ENCODE measurements at places on chromosomes 16 and 17.

GRCh38 chr16:65621640-65622039 lies 499.8 kb upstream of the CDH11 start:
- no peak for DNase-seq

- DNase-seq = no peak
Observed at GRCh38 chr17:40097931-40098845, 2.2 kb downstream of the NR1D1 start.

DNA sequence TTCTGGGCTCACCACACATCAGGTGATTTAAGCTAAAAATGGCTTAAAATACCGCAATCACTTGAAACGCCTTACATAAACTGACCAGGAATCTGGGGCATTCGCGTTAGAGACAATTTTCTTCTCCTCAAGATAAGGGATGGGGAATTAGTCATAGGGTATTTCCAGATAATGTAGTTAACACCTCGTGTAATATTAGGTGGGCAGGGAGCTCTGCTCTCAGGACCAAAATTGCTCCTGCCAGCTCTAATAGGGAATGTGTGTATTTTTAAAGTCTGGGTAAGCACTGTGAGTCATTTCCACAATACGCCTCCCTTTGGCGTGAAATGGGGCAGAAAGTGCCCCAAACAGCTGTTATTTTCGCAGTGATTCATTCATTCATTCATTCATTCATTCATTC lies 408.6 kb downstream of the MAF start:
- DNase-seq = no peak

DNA sequence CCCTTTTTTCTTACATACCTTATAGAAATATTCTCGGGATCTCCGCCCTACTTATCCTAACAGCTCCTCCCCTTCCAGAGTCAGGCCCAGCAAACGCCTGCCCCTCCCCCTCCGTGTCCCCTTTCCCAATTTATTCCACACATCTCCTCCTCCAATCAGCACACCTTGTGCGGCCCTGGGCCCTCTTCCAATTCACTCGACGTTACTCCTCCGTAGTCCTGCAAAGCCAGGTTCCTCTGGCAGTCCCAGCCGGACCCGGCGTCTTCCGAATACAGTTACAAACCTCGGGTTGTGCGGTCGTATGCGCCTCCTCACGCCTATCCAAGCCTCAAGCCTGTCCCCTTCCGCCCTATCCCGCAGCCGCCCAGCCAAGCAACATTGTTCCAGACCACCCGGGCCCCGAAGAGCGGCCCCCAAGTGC lies 677 bp downstream of the CBX1 start:
- DNase-seq = no peak

- DNase-seq = no peak
Observed at GRCh38 chr17:13584701-13585080, 17.0 kb downstream of the HS3ST3A1 start.

GRCh38 chr17:79417476-79417988 lies 193.3 kb downstream of the RBFOX3 start:
- no peak for DNase-seq

GRCh38 chr17:48622857-48623256 lies 3.3 kb downstream of the HOXB9 start:
- no peak for DNase-seq

GRCh38 chr17:12739500-12739899 lies 49.8 kb upstream of the ARHGAP44 start:
- DNase-seq = no peak

DNA sequence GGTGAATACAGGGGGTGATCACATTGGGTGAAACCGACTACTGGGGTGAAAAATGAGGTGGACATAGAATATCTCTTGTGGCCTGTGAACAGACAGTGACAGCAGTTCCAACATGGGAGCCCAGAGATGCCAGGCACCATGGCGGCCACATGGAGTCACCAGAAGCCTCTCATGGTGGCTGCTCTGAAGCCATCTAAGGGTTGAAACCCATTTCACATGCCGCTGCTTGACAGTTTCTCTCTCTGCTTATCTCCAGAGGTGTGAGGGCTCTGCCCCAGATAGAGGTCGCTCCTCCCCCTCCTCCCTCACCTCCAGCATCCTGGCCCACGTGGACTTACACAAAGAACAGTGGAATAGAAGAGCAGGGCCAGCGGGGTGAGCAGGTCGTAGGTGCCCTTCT lies 37.9 kb upstream of the PIK3R6 start:
- no peak for DNase-seq

GRCh38 chr16:85445779-85446222 lies 167.3 kb upstream of the GSE1 start:
- no peak for DNase-seq

DNA sequence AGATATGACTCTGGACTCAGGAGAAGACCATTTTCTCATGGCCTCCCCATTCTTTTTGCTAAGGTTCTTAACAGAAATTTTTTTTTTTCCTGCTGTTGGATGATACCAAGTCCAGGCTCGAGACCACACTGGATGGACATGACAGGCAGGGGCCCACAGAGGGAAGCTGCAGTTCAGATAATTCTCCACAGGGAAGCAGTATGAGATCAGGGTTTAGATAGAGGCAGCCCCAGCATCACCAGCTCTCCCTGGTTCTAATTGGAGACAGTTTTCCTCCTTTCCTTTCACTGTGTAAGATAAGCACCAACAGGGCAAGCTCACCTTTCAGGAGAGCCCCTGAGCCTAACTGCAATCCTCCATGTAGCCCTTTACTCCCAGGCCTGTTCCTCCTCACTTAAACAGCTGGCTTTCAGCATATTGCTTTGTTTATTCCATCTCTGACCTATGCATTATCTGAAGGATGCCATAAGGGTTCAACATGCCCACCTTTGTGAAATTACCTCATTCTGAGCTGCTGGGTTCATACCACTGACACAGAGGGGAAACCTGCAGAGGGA lies 108.1 kb downstream of the SNX11 start:
- DNase-seq = no peak

GRCh38 chr17:21253646-21254441 lies 634 bp upstream of the NATD1 start:
- no peak for DNase-seq

DNA sequence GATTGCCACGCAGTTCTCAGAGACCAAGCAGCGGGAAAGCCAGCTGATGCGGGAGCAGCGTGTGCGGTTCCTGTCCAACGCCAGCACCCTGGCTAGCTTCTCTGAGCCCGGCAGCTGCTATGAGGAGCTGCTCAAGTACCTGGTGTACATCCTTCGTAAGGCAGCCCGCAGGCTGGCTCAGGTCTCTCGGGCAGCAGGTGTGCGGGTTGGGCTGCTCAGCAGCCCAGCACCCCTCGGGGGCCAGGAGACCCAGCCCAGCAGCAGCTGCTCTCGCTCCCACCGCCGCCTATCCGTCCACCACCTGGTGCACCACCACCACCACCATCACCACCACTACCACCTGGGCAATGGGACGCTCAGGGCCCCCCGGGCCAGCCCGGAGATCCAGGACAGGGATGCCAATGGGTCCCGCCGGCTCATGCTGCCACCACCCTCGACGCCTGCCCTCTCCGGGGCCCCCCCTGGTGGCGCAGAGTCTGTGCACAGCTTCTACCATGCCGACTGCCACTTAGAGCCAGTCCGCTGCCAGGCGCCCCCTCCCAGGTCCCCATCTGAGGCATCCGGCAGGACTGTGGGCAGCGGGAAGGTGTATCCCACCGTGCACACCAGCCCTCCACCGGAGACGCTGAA lies 15.2 kb downstream of the CACNA1G start:
- DNase-seq = no peak
